ENCODE measurements at places on chromosomes 4 and X. TPM values are rescaled to one million over a fixed set of nuclear protein-coding genes. Genes with fewer than 3 reads are reported as not detected.

Gene NMU
- total RNA-seq, result not detected

Gene SNCA
- 6.8 TPM for total RNA-seq

Gene NDST3
- total RNA-seq, result not detected

Gene ACE2
- not detected for total RNA-seq

Gene MMRN1
- under 0.01 TPM for total RNA-seq

Gene ZNF732
- total RNA-seq, result 0.33 TPM

Gene MAGEA11
- total RNA-seq, result not detected

Gene NAP1L3
- 1.3 TPM for total RNA-seq

Gene CACNA1F
- total RNA-seq, result 0.26 TPM

Gene CCDC110
- total RNA-seq, result 2.0 TPM

Gene TMEM35A
- 11.6 TPM for total RNA-seq

Gene FTSJ1
- total RNA-seq, result 22.6 TPM

Gene NEIL3
- total RNA-seq, result 4.5 TPM

Gene INPP4B
- total RNA-seq, result 9.2 TPM

Gene HHIP
- total RNA-seq, result under 0.01 TPM

Gene SLITRK4
- total RNA-seq, result 0.99 TPM

Gene PHOX2B
- total RNA-seq, result not detected

Gene STK32B
- 0.50 TPM for total RNA-seq

Gene CYLC1
- total RNA-seq, result not detected

Gene BEND4
- total RNA-seq, result not detected

Gene MAN2B2
- 11.8 TPM for total RNA-seq

Gene SLC10A6
- total RNA-seq, result 0.51 TPM

Gene TEX11
- under 0.01 TPM for total RNA-seq

Gene EXOC1L
- total RNA-seq, result not detected

Gene TEX13B
- not detected for total RNA-seq

Gene HSFX1
- total RNA-seq, result 0.66 TPM

Gene ABCD1
- total RNA-seq, result 12.7 TPM

Gene TRPC5OS
- total RNA-seq, result not detected

Gene RAB40A
- under 0.01 TPM for total RNA-seq

Gene SEPSECS
- total RNA-seq, result 12.4 TPM

Gene MYOZ2
- total RNA-seq, result 0.26 TPM

Gene NSUN7
- 0.51 TPM for total RNA-seq

Gene PAGE3
- not detected for total RNA-seq

Gene REELD1
- not detected for total RNA-seq

Gene CITED1
- 0.17 TPM for total RNA-seq

Gene CT47B1
- not detected for total RNA-seq

Gene ADAMTS3
- 2.1 TPM for total RNA-seq

Gene FAT1
- 408 TPM for total RNA-seq

Gene ADH1A
- not detected for total RNA-seq

Gene MGST2
- 4.6 TPM for total RNA-seq

Gene MAPK10
- total RNA-seq, result 8.0 TPM

Gene ENPEP
- 0.51 TPM for total RNA-seq

Gene MAB21L2
- total RNA-seq, result not detected

Gene SLC9B1
- total RNA-seq, result 2.0 TPM

Gene GNL3L
- 18.7 TPM for total RNA-seq

Gene MAGEB6
- total RNA-seq, result not detected

Gene MSX1
- total RNA-seq, result 1.3 TPM

Gene MAGEC3
- total RNA-seq, result not detected

Gene VSIG1
- not detected for total RNA-seq

Gene AR
- total RNA-seq, result 8.0 TPM

Gene SUPT20HL2
- total RNA-seq, result not detected

Gene PIGA
- 4.9 TPM for total RNA-seq

Gene POU3F4
- total RNA-seq, result not detected

Gene ERCC6L
- not detected for total RNA-seq

Gene IL3RA
- total RNA-seq, result not detected

Gene GAGE12F
- not detected for total RNA-seq

Gene PTTG2
- not detected for total RNA-seq

Gene TLR1
- 1.3 TPM for total RNA-seq
